KBM-7 (cell line): ENCODE measurements at places on chromosomes 11 and 22.

- no peak for DNase-seq
Measured at GRCh38 chr22:18032455-18033101, 8.2 kb upstream of the MICAL3 start.

- no peak for DNase-seq
Measured at GRCh38 chr11:47906066-47906465, 57.9 kb upstream of the NUP160 start.

DNA sequence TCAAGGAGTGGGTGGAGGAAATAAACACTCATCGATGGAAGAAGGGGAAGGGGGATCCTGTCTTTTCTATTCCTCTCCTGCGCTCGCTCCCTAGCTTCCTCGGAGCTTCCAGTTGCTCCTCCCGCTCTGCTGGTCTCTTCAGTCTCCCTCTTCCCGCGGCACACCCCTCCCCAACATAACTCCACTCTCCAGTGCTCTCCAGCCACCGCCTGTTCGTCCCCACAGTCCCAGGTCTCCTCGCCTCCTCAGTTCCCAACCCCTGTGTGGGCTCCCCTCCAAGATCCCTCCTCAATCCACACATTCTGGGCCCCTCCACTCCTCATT lies 438 bp downstream of the ZW10 start:
- no peak for DNase-seq

- DNase-seq, result no peak
Measured at GRCh38 chr11:119372260-119373058, 9.0 kb downstream of the USP2 start.

DNA sequence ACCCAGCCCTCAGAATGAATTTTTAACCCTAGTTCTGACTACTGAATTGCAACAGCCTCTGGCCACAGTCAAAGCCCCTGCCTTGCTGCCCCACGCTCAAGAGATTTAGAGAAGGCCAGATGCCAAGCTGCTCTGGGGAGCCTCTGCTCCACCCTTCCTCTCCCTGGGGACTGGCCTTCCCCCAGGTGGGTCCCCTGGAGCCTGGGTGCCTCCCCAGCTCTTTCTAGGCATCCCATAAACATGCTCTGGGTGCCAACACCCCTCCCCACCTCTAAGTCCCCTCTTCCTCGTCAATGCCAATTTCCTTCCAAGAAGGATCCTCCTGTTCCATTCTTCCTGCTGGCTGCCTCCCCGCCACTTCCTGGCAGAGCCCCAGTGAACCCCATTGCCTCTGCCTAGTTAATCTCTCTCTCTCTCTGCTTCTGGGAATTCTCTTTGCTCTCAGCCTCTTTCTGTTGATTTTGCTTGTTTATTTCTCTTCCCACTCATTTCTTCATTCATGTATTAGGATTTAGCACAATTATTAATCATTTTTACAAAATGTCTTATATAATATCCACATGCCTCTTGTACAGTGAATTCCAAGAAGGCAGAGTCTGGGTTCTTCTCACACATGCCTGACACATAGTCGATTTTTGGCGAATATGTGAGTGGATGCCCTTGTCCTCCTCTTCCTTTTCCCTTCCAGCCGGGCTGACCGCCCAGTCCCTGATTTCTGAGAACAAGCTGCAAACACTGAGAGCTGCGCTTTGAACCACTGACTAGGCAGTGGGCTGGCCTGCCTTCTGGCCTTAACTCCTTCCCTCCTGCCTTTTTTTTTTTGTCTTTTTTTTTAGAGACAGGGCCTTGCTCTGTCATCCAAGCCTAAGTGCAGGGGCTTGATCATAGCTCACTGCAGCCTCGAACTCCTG lies 17.5 kb downstream of the UQCR10 start:
- DNase-seq, result no peak

DNA sequence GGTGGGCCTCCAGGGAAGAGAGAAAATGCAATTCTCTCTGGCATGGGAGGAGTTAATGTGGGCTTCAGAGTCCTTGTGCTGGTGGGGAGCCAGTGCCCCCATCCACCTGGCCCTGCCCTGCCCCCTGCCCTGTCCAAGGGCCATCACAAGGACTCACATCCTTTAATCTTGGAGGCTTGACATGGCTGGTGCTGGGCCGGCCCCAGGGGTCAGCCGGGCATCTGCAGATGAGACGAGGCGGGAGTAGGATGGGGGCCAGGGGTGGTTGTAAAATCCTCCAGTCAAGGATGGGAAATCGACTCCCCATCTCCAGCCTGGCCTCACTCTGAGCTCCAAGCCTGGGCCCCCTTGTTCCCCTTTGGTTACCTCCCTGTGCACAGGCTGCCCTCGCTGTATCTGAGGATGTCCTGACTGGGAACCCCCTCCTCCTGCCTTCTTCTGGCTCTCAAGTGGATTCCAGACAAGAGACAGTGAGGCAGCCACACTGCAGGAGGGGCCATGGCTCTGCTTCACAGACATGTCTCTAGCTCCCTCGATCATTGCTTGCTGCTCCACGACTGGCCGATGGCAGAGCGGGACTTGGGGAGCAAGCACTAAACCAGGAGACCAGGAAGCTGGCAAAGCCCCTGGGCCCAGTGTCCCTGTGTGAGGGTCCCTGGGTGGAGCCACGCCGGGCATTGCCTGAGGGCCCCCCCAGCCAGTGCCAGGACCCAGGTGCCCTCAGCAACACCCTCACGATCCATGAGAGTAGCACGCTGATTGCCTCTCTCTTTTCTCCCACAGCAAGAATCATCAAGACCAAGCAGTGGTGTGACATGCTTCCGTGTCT lies 1120.5 kb downstream of the BRD1 start:
- no peak for DNase-seq
